ENCODE measurements at places on chromosomes 11 and 22. TPM values are rescaled to one million over a fixed set of nuclear protein-coding genes. Genes with fewer than 3 reads are reported as not detected.

OR6T1 gene
- total RNA-seq, result not detected

SCARF2 gene
- 1.6 TPM for total RNA-seq

ART1 gene
- not detected for total RNA-seq

HMOX1 gene
- 2.9 TPM for total RNA-seq

CHRNA10 gene
- 0.41 TPM for total RNA-seq

TENM4 gene
- 55.0 TPM for total RNA-seq

KCNJ11 gene
- 11.0 TPM for total RNA-seq

CSF2RB gene
- total RNA-seq, result 0.41 TPM

VSIG2 gene
- total RNA-seq, result not detected

TMEM151A gene
- total RNA-seq, result 9.0 TPM

NXPE4 gene
- total RNA-seq, result not detected
